Natural killer cell treated with Interleukin-12 subunit alpha and Interleukin-12 subunit beta and Interleukin-15 and Interleukin-18, amount 100 ng/mL, for 72 hours (primary cell): ENCODE measurements at places on chromosomes 1 and 21.
A peak's percentile ranks its signal among the peaks of the same experiment; 100 is the strongest.

GRCh38 chr21:34345892-34346291 is 17.9 kb upstream of the KCNE2 start:
- no peak for DNase-seq

GRCh38 chr1:164452549-164452948 is 106.4 kb upstream of the PBX1 start:
- DNase-seq = no peak

GRCh38 chr1:155900161-155900560 is 11.0 kb downstream of the RIT1 start:
- DNase-seq = no peak

- no peak for DNase-seq
These were observed 5.4 kb upstream of the COQ8A start for GRCh38 chr1:226934483-226935237.

- DNase-seq = no peak
These were observed 87.6 kb downstream of the GFI1 start for GRCh38 chr1:92399076-92399475.

DNA sequence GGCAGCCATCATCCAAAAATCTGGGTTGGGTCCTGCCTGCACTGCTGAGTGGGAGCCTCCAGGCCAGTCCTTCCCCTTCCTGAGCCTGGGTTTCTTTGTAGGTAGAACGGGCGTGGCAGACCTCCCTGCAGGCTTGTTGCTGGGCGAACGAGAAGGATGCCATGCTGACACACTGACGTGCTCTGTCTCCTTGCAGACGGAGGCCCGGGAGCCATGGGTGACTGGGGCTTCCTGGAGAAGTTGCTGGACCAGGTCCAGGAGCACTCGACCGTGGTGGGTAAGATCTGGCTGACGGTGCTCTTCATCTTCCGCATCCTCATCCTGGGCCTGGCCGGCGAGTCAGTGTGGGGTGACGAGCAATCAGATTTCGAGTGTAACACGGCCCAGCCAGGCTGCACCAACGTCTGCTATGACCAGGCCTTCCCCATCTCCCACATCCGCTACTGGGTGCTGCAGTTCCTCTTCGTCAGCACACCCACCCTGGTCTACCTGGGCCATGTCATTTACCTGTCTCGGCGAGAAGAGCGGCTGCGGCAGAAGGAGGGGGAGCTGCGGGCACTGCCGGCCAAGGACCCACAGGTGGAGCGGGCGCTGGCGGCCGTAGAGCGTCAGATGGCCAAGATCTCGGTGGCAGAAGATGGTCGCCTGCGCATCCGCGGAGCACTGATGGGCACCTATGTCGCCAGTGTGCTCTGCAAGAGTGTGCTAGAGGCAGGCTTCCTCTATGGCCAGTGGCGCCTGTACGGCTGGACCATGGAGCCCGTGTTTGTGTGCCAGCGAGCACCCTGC is 1.4 kb downstream of the GJA4 start:
- no peak for DNase-seq

DNA sequence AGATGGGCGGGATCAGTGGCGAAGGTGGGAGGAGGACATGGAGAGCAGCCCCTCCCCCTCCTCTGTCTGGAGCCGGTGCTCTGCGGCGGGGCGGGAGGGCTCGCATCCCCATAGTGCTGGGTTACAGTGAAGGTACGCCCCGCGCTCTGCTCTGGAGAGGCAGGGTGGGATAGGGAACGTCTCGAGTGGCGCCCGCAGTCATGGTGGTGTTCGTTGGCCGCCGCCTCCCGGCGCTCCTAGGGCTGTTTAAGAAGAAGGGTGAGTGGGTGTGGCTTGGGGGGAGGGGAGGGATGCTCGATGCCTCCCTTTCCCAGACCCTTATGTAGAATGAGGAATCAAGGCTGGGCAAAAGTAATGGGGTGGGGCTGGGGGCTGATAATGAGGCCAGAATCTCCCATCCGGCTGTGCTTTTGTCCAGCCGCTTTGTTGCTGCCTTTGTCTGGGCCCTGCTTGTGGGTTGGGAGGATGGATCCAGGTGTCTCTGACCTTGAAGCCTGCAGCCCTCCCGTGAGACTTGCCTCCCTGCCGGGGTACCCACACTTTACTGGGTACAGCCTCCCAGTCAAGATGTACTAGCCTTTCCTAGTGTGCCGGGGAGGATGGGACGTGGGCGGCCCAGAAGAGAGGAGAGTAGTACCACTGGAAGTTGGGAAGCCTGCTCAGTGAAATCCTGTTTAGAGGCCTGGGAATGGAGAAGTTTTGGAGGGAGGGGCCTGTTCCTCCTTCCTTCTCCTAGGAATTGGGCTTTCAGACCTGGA is 51.4 kb downstream of the YARS1 start:
- DNase-seq = no peak

- peak; percentile 61 for DNase-seq
These were observed 12.6 kb upstream of the SAMD11 start for GRCh38 chr1:910881-911721.

- no peak for DNase-seq
These were observed 342 bp downstream of the GSTM5 start for GRCh38 chr1:109712321-109712864.

- no peak for DNase-seq
These were observed 85.6 kb downstream of the GREM2 start for GRCh38 chr1:240526312-240526711.

GRCh38 chr1:155192346-155193274 is 15.1 kb downstream of the THBS3 start:
- DNase-seq = no peak

GRCh38 chr1:237205400-237206064 is 163.5 kb downstream of the RYR2 start:
- DNase-seq = no peak

- no peak for DNase-seq
These were observed 72.1 kb downstream of the NEK7 start for GRCh38 chr1:198228925-198229324.

- no peak for DNase-seq
These were observed 207.1 kb downstream of the NUF2 start for GRCh38 chr1:163528710-163529348.

DNA sequence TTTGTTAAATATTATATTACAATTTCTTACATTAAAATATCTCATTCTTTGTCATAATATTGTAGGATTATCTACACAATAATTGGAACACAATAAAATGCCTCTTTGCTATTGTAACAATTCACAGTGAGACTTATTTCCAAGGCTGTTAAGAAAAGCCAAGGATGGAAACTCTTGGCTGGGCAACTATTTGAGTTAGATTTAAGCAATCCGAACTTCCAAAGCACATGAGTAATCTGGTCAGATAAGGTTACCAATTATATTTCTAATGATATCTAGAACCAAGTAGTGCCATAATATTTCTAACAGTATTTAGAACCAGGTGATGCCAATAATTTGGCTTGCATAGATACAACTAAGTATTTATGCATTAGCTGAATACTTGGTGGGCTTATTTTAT is 154.7 kb upstream of the KCNK2 start:
- DNase-seq = no peak

DNA sequence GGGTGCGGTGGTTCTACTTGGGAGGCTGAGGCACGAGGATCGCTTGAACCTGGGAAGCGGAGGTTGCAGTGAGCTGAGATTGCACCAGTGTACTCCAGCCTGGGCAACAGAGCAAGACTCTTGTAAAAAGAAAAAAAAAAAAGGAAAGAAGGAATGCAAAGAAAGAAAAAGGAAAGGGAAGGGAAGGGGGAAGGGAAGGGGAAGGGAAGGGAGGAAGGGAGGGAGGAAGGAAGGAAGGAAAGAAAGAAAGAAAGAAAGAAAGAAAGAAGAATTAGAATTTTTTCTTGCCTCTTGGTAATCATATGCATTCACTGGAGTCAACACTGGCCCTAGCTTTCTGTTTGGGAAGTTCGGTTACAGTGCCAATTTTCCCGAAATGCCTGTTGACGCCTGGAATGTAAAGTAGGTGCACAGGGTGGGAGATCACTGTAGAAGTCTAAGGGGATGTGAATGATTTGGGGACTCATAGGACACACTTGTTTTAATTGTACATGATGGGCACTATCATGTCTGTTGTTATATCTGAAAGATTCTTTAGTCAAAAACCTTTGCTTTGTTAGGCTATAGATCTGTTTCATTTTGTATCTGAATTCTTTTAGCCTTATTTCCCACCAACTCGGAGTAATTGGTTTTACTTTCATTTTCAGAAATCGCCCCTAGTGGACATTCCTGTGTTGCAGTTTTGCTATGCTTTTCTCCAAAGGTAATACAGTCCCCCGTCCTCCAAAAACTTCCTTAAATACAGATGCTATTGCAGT is 59.8 kb upstream of the MORC3 start:
- DNase-seq = no peak

DNA sequence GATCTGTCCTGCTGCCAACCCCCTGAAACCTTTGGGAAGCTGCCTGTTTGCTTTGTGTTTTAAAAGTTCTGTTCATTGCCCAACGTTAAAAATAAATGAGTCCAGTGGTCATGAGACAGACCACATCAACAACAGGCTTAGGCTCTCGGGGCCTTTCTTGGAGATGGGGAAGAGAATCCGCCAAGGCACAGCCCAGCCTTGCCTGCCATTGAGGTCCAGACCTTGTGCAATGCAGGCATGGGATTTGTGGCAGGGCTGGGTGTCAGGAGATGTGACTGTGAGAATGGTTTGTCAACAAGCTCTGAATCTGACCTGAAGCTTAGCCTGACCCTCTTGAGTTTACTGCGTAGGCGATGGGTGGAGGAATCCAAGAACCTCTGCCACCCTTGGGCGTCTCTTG is 4.2 kb downstream of the SPSB1 start:
- DNase-seq = no peak
